ENCODE measurements at places on chromosomes 5 and 9.

DNA sequence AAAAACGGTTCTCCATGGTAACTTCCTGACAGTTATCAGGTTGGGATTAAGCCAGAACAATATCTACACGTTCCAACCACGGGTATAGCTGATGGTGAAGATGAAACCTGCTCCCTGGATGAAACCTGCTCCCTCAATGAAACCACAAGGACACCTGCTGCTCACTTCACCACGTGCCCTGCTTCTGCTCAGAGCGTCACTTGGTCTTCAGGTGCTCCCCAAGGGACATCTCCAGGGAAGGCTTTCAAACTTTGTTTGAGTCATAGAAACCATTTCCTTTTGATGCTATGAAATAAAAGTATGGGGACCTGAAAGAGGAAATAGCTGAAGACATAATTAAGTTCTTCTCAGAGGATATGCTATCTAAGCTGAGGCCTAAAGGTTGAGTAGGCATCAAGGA, 242.4 kb downstream of the MED10 start:
- no peak for DNase-seq

- no peak for DNase-seq
Measured at GRCh38 chr5:146788898-146789297, 89.7 kb downstream of the PPP2R2B start.

GRCh38 chr9:7108936-7109335, 351.2 kb downstream of the KDM4C start:
- no peak for DNase-seq

- peak; percentile 65 for DNase-seq
Measured at GRCh38 chr9:76810377-76810957, 46.2 kb downstream of the PCA3 start.

DNA sequence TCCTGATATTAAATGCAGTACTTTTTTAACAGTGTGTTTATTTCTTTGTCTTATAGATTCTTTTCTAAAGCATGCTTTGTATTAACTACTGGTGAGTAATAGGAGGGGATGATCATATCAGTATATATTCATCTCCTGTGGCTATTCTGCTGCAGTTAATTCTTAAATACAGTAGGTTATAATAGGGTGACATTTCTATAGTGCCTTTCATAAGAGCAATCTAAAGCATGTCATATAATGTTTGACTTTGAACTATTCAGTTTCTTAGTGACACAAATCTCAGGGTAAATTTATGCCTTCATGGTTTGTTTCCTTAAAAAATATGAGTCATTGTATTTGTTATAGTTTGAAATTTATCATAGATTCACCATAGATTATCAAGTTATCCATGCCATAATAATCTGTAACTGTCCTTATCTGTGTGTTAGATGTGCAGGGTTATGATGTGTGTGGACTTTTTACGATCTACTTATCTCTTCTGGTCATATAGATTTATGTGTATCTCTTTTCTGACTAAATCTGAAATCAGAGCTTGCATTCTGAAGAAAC, 1019.5 kb downstream of the NR2F1-AS1 start:
- peak; percentile 35 for DNase-seq

- DNase-seq = peak; percentile 41
Measured at GRCh38 chr5:15757103-15757502, 257.1 kb downstream of the FBXL7 start.

DNA sequence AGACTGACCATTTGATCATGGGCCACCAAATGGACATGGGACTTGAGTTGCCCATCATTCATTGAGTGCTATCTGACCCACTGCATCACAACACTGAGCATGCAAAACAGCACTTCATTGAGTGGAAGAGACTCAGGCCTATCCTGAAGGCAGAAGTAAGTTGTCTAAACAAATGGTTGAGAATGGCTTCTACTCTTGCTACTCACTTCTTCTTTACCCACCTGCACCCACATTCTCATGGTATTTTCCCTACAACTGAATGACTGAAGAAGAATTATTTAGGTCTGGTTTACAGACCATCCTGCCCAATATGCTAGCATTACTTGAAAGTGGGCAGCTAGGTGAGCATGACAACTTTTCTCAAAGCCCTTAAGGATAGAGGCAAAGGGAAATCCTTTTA, 41.0 kb upstream of the PIP5K1B start:
- DNase-seq = no peak

- no peak for DNase-seq
Measured at GRCh38 chr5:127572930-127573329, 55.5 kb downstream of the PRRC1 start.

GRCh38 chr5:100890461-100891008, 12.5 kb downstream of the ST8SIA4 start:
- no peak for DNase-seq

DNA sequence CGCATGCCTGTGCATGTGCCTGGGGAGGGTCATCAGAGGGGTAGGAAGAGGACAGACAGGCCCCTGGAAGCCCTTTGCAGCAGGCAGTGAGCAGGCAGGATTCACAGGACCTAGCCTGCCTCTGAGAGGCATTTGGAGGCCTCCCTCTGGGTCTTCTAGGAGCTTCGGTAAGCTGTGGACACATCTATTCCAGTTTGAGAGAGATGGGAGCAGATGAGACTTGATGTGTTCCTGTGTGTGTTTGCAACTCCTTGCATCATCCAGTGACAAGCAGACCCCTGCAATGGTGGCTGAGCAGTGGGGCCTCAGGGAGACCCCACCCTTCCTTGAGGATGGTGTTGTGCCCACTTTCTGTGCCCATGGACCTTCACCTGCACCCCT, 64.0 kb downstream of the GADD45G start:
- no peak for DNase-seq

- DNase-seq = no peak
Measured at GRCh38 chr5:92809855-92810465, 771.1 kb downstream of the NR2F1-AS1 start.

GRCh38 chr5:951940-952596, 56.5 kb upstream of the NKD2 start:
- no peak for DNase-seq

GRCh38 chr5:142342128-142342981, 17.5 kb upstream of the SPRY4 start:
- peak; percentile 59 for DNase-seq

GRCh38 chr5:160230686-160231527, 1.6 kb downstream of the FABP6 start:
- DNase-seq = no peak

- no peak for DNase-seq
Measured at GRCh38 chr5:127213231-127213630, 77.4 kb upstream of the MEGF10 start.

DNA sequence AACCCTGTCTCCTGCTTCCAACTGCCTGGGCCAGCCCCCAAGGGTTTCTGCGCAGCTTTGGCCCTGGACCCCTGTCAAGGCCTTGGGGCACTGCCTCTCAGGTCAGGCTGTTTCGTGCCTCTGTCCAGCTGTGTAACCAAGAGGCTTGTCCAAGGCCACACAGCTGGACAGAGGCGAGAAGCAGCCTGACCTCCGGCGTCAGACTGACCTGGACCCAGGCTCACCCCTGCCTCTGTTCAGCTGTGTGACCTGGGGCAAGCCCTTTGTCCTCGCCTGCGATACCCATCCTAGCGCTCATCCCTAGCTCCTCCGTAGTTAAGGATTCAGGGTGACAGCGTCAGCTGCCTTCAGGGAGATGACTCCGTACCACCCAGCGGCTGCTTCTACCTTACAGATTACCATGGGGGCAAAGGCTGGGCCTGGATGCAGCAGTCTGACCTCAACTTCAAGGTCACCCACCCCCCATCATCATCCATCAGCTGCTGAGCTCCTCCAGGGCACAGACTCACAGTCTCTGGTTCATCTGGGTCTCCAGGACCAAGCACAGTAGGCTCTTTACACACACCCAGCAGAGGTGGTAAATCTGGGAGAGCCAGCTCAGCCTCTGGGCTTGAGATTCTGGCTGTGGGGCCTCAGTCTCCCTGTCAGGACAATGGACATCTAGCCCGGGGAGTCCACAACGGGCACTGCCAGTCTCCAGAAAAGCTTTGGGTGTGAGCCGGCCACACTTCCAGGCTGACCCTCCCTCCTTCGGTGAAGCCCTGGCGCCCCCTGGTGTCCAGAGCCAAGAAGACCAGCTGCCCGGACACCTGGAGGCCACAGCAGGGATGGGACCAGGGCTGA, 7.9 kb downstream of the AK1 start:
- peak; percentile 75 for DNase-seq

GRCh38 chr9:137023157-137023556, 4.9 kb downstream of the ABCA2 start:
- DNase-seq = no peak

- no peak for DNase-seq
Measured at GRCh38 chr9:106468431-106468830, 394.5 kb upstream of the ZNF462 start.

DNA sequence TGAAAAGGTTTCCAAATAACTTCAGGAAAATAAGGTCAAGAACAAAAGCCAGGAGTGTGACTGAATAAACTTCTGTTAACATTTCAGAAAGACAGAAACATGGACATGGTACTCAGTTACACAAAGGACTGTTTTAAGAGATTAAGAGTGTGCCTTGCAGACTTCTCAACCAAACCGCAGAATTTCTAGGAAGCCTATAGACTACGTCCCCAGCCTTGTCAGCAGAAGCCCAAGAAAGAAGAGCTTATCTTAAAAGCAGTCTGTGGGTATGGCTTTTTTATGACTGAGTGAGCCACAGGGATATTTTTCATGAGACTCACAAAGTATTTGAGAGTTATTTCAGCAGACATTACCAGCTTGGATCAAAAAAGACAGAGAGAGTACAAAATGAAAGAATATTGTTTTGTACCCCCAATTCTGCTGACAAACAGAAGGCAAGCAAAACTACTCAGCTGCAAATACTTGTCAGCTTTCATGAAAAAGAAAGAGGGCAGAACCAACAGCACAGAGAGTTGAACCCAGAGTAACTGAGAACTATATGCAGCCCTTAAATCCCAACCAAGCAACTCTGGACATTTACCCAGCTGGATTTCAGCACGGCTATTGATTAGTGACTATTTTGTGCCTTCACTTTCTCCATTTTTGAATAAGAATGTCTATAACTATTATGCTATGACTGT, 711.0 kb upstream of the CTNND2 start:
- no peak for DNase-seq

DNA sequence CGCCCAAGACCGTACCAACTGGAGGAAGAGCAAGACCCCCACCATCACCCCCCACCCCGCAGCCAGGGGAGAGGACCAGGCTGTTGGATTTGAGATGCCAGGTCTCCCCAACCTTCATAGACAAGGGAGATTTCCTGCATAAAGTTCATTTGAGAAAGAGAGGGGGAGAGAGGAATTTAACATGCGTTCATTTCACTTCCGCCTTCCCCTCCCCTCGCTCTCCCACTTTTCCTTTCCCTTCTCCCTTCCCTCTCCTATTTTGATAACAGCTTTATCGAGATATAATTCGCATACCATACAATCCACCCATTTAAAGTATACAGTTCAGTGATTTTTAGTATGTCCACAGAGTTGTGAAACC, 4.2 kb upstream of the NKX2-5 start:
- DNase-seq = no peak

GRCh38 chr5:84403773-84404172, 19.1 kb upstream of the EDIL3 start:
- peak; percentile 93 for DNase-seq

- no peak for DNase-seq
Measured at GRCh38 chr9:137488327-137488653, 29.2 kb upstream of the NSMF start.

GRCh38 chr5:139641116-139642080, 6.8 kb upstream of the CXXC5 start:
- no peak for DNase-seq

GRCh38 chr5:3852161-3852916, 256.7 kb downstream of the IRX1 start:
- DNase-seq = no peak

DNA sequence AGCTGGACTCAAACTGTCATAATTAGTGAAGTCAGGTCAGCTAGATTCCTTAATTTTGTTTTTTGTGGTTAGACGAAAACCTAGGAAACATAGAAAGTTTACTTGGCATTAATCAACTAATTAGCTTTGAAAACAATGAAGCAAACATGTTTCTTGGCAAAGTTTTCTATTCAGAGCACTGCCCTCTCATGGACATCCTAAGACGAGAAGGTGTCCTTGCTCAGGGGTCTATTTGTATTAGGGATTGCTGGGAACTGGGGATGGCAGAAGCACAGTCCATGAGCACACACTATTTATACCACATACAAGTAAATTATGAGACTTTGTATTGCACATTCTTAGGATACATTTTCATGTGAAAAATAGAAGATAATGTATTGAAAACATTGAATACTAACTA, 49.7 kb downstream of the POC5 start:
- DNase-seq = no peak

DNA sequence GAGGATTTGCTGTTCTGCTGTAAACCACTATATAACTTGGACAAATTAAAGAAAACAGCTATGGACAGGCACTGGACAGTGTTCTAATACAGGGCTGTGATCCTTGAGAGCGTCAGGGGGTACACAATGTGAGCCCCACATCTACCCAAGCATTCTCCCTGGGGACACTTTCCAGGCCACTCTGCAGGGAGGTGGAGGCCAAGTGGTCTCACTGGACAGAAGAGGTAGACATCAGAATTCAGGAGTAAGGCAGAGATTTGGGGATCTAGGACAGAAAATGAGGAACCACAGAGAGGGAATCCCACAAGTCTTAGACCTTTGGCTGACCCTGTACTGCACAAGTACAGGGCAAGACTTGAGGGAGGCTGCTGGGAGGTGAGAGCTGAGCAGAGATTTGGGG, 3.8 kb upstream of the IGFBPL1 start:
- DNase-seq = no peak

DNA sequence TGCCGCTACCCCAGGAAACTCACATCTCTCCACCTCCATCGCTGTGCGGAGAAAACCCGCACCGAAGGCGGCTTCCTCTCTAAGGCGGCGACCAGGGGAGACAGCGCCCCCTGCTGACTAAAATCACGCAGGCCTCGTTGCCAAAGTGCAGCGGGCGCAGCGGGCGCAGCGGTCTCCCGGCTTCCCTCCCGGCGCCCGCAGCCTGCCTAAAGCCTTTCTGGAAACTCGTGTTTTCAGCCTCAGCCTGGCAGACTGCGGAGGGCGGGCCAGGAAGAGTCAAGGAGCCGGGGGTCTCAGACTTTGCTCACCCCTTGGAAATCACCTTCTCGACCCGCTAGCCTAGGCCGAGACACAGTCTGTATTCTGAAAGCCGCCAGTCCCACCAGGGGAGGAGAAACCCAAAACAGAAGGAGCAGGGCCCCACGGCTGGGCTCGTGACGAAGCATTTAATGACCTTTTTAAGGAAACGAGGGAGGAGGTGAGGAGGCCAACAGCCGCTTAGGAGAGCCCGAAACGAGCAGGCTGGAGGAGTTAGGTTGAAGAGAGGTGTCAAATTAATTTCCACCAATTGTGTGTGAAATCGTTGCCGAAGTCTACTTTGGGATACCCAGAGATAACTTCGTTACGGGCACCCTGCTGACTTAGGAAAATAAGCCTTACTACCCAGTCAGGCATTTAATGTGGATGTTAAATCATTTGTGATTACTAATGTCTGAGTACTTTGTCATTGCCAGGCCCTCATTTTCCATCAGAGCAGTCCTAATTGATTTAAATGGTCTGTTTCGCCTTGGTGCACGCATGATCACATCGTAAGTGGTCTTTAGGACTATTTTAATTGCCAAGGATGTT, 7.3 kb upstream of the FOXB2 start:
- peak; percentile 36 for DNase-seq

Measured in HCEC 1CT (cell line).